Upper lobe of right lung (tissue), 1 donor: ENCODE measurements at places on chromosomes 2 and 18.
A peak's percentile ranks its signal among the peaks of the same experiment; 100 is the strongest.

DNA sequence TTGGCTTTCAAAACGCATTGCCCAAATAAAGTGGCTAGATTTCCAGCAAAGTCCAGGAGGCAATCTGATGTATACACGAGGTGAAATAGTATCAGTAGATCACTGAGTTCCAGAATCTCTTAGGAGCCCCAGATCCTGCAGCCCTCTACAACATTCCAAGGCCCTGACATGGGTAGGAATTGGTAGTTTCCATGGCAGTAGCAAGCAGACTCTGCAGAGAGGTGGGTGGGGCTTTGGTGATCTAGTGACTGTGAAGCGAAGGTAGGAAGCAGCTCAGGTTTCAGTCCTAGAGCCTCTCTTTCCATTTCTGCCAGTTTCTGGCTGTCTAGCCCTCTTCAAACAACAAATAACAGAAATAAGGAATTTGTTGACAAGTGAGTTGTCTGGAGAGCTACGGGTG, 13.8 kb upstream of the SGPP2 start:
- no peak for DNase-seq

- no peak for DNase-seq
Measured at GRCh38 chr2:66531567-66531966, 96.6 kb downstream of the MEIS1 start.

GRCh38 chr2:112827009-112827408, 9.6 kb downstream of the IL1B start:
- DNase-seq: no peak

DNA sequence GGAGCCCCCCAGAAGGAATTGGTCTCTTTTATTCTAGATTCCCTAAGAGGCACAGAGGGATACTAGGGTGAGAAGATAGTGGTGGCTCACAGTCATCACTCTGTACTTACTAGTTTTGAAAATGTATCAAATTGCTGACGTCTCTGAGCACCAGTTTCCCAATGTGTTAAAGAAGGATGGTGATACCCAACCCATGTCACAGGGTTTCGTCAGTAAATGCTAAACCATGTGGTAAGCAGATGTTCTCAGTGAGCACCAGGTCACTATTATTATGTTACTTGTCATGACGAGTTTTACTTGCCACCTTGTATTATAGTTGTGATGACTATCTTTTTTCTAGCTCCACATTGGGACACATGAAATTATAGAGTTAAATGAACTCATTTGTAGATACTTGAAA, 54.7 kb downstream of the NEDD4L start:
- no peak for DNase-seq

DNA sequence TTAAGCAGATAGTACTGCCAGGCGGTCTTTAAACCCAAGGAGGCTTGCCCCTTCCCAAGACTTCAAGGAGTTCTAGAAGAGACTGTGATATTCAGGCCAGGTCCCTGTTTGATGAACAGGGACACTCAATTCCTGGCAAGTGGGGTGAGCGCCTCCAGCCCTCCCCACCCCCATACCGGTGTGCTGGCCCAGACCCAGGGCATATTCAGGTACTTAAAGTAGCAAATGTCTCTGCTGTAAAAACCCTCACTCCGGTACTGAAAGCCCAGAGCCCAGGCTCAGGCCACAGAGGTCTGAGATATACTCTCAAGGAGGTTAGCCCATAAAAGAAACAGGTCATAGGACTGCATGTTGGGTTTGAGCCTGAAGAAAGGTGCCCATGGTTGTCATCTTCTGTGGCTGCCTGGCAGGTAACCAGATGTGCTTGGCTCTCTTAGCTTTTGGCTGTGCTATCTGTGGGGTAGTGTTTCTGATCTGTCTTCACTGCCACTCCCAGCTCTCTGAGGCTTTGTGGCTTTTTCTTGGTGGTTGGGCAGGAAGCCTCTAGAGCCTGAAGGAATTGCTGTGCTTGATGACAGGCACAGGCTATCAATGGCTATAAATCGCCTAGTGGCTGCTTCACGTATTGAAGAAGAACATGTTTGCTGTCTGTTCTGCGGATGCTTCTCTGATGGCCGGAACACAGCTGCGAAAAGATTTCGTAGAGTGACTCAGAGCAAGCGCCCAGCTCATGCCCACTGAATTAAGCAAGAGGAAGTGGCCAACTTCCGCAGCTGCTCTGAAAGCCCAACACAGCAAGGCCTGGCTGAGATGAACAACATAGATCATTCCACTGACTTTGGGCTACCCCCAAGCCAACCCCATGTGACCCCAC, 63.3 kb upstream of the ALPP start:
- DNase-seq: peak; percentile 75

GRCh38 chr2:149679286-149679685, 91.7 kb upstream of the MMADHC start:
- DNase-seq: no peak

- no peak for DNase-seq
Measured at GRCh38 chr2:13488965-13489364, 772.2 kb downstream of the TRIB2 start.

DNA sequence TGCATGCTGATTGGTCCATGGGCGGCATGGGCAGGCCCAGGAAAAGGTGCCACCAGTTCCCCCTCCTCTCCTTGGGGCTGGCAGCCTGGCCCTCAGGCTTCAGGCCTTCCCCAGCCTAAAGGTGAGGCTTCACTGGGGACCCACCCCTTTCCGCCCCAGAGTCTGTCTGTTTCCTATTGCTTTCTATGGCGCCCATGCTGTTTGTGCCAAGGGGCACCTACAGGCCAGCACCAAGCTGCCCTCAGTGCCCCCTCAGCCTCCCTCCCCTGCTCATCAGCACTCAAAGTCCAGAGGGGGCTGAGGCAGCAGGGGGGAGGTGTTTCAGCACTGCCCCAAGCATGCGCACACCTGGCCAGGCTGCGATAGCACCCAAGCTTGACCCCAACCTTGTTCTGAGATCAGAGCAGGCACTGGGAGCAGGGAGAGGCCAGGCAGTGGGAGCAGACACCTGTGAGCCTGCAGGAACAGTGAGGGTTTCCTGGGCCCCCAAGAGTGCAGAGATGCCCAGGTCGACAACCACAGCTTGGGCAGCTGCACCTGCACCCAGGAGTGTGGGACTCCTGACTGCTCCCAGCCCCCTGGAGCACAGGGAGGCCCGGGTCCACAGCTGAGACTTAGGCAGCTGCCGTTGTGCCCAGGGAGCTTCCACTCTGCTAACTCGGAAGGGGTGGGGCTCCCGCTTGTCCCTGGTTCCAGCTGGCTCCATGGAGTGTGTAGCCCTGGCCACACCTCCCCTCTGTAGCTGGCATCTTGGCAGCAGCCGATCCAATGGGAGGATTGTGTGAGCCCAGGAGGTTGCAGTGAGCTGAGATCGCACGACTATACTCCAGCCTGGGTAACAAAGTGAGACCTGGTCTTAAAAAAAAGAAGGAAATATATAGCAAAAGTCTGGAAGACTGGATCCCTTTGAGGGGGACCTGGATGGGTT, 69.1 kb downstream of the NCAPH start:
- peak; percentile 71 for DNase-seq

- no peak for DNase-seq
Measured at GRCh38 chr2:74074487-74074886, 73.2 kb downstream of the BOLA3 start.

DNA sequence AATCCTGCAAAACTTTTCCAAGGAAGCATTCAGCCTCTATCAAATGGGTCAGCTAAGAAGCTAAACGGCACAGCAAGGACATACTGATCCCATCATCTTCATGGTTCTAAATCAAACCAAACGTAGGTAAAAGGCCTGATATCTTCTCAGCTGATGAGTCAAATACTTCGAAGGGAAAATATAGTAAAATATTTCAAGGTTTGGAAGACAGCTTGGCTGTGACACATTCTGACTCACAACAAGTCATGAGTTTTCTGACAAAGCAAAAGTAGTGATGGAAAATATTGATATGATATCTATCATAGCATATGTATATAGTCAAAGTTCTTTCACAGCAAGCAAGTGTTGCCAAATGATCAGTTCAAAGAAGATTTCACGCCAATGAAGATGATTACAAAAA, 31.5 kb downstream of the DOCK10 start:
- no peak for DNase-seq

GRCh38 chr2:41870265-41870585, 177.6 kb upstream of the PKDCC start:
- DNase-seq: no peak

GRCh38 chr2:156538083-156538504, 101.9 kb downstream of the GPD2 start:
- no peak for DNase-seq

- DNase-seq: peak; percentile 77
Measured at GRCh38 chr2:96760986-96761832, 507 bp downstream of the CNNM4 start.

- no peak for DNase-seq
Measured at GRCh38 chr18:46068763-46069162, 3.3 kb downstream of the PSTPIP2 start.

- no peak for DNase-seq
Measured at GRCh38 chr2:2332381-2332780, 1.3 kb upstream of the MYT1L start.

DNA sequence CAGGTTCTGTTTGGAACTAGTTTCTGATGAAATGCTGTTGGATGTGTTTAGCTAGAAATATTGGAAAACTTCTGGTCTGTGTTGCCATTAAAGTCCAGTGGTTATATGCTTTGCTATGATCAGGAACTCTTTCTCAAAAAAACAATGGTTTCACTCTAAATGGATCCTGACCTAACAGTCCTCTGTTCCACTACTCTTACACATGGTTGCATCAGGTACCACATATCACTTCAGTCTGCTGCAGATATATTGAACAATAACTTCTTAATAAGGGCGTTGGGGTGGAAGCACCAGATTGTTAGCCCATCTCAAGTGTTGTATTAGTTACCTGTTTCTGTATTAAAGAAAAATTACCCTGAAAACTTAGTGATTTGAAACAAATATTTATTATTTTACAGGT, 676.6 kb upstream of the GCFC2 start:
- DNase-seq: no peak

GRCh38 chr2:118988706-118989105, 46.7 kb downstream of the MARCO start:
- DNase-seq: peak; percentile 19

DNA sequence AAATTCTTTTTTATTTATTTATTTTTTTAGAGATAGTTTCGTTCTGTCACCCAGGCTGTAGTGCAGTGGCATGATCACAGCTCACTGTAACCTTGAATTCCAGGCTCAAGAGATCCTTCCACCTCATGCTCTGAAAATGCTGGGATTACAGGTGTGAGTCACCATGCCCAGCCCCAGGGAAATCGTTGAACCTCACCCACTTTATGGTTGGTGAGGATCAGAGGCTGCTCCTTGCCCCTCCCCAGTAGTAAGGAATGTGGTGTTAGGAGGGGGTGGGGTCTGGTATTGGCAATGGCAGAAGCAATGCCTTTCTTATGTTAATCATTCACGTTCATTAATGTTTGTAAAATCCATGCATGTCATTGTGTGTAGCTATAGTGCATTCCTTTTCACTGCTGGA, 161.9 kb downstream of the SUCLG1 start:
- DNase-seq: no peak

DNA sequence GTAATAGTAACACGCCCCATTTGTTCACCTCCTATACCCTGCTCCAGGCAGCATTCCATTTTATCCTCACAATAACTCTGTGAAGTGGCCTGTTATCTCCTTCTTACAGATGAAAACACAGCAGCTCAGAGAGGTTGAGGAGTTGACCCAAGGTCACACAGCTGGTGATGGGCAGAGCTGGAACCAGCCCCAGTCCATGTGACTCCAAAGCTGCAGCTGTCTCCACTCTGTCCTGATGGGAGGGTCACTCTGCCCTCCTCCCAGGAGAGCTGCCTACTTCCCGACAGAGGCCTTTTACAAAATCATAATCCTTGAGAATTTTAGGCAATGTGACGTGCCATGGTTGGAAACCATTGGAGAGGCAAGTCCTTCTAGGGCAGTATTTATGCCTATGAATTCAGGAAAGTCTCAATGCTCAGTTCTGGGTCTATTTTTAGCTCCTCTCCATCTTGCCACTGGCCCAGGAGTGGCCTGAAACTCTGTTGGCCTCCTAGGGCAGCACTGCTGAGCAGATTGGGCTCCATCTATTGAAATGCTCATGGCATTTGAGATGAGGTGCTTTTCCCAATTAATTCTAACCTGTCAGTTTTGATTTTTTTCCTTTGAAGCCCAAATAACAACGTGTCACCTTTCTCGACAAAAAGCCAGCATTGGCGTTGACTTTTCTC, 162.0 kb upstream of the MSH6 start:
- no peak for DNase-seq

DNA sequence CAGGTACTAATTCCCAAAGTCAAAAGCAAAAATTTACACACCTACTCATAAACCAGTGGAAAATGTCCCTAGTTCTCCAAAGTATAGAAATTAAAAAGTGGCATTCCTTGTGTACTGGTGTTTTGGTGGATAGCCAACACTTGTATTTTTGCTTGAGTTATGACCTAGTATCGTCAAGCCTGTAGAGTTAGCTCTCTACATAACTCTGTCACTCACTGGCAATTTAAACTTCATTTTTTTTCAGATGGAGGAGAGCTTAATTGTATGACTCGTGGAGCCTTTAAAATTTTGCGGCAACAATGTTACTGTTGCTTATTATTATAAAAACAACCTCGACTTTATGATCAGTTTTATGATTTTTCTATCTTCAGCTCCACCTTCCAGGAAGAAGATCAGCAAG, 58.7 kb downstream of the ITGB6 start:
- DNase-seq: no peak

DNA sequence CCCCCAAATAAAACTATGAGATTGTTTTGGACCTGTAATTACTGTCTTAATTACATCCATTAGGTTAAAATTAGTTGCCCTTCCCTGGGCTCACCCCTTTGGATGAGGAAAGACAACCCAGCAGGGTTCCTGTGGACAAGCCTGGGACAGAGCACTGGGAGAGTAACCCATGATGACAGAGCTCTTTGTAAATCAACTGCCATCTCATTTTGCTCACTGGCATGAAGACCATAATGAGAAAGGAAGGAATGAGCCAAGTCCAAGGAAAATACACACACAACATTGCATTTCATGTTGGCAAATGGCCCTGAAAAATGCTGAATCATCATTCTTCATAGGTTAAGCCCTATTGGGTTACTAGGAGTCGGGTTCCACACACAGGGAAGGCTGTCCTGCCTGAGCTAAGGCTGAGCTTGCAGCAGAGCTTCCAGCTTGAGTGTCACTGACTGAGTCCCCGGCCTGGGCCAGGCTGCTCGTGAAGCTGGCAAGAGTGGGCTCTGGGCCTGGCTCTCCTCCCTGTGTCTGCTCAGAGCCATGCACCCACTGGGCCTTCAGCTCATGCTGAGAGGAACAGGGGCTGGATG, 94.1 kb upstream of the ACAA2 start:
- DNase-seq: no peak

GRCh38 chr18:68083131-68083530, 566.6 kb upstream of the DSEL start:
- no peak for DNase-seq

- DNase-seq: no peak
Measured at GRCh38 chr18:46767217-46767616, 10.4 kb upstream of the ST8SIA5 start.

- DNase-seq: no peak
Measured at GRCh38 chr18:13275075-13275474, 56.5 kb downstream of the LDLRAD4 start.

DNA sequence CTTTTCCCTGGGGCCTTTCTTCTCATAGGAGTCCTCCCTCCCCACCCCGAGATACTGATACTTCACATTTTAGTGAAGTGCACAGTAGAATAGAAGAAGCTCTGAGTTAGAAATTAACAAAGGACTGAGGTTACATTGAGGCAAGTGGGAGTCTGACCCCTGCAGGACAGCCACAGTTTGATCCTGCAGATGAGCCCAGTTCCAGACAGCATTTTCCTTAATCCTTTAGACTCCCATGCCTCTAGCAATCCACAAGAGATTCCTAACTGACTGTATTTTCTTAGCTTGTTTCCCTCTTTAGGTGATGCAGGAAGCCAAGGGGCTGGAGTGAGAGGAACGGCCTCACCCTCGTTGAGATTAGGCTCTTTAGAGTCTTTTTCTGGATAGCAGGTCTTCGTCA, 204.0 kb downstream of the CYRIA start:
- DNase-seq: no peak
